ENCODE measurements at places on chromosomes 5 and 9.

- no peak for DNase-seq
These were observed 707 bp upstream of the ZFYVE16 start for GRCh38 chr5:80406980-80407734.

DNA sequence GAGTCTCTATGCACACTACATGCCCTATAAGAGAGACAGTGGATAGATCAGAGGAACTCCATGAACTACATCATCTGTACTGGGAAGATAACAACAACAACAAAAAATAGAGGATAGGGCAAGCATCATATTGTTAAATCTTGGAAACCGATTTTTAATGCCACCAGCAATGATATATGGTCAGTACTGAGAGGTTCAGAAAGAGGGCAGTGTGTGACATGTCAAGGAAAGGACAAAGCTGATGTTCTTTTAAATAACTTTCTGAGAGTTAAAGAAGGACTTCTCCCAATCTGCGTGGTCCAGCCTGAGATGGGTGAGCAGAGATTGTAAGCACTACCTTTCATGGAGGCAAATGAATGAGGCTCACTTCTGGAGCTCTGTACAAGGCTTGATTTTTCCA lies 62.0 kb upstream of the PHF24 start:
- DNase-seq = no peak

- no peak for DNase-seq
These were observed 64.1 kb downstream of the PLAC8L1 start for GRCh38 chr5:146041180-146041789.

GRCh38 chr5:132853323-132853722 lies 12.9 kb downstream of the GDF9 start:
- DNase-seq = no peak

DNA sequence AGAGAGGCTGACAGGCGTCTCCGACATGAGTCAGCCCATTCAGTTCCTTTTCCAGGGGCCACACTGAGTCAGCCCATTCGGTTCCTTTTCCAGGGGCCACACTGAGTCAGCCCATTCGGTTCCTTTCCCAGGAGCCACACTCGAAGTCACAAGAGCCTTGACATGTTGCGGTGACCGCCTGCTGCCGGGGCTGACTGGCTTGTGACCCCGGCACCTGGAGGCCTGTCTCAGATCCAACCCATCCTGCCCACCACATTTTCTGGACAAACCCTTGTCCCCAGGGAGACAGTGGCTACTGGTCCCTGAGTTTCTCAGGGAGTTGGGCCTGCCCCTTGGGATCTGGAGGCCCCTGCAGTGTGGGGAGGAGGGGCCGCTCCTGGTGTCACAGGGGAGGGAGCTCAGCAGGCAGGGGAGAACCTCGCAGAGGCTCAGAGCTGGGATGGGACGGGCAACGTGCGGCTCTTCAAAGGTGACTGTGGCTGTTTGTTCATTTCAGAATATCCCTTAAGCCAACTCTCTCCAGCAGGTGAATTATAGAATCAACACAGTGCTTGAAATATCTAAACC lies 40.5 kb upstream of the LPCAT1 start:
- DNase-seq = no peak
